ENCODE measurements at places on chromosomes 13 and 19.

DNA sequence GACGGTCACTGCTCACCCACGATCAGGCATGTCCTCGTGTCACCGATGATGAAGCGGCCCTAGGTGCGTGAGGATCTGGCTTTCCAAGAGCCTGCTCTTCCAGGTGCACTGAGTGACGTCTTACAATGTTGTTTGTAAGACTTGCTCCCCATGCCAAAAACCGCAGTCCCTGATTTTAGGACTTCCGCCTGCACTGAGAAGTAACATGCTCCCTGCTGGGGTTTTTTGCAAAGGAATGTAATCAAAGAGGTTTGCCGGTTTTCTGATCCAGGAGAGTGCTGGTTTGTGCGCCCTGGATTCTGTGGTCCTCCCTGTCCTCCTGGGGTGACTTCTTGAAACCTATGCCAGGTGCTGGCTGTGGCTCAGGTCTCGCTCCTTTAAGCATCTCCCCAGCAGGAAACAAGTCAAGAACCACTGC, 38.8 kb downstream of the MYO9B start:
- DNase-seq = no peak

GRCh38 chr13:97000295-97000925, 6.1 kb upstream of the OXGR1 start:
- no peak for DNase-seq

DNA sequence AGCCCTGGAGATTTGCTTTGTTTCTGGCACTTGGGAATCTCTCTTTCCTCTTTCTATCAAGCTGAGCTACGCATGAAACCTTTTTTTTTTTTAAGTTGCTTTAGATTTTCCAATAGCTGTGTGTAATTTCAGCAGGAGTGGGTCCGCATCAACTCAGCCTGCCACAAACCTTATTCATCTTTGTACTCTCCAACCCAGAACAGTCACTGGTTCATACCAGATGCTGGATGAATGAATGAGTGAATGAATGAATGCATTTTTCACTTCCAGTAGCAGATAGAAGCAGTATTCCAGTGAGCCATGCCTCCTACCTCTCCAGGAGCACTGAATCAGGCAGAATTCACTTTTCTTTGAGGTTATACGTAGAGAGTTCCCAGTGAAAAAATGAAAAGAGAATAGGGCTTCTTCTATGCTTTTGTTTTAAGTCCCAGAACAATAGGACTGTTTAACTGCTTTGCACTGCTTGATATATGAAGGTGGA, 221.1 kb downstream of the TM9SF2 start:
- no peak for DNase-seq

DNA sequence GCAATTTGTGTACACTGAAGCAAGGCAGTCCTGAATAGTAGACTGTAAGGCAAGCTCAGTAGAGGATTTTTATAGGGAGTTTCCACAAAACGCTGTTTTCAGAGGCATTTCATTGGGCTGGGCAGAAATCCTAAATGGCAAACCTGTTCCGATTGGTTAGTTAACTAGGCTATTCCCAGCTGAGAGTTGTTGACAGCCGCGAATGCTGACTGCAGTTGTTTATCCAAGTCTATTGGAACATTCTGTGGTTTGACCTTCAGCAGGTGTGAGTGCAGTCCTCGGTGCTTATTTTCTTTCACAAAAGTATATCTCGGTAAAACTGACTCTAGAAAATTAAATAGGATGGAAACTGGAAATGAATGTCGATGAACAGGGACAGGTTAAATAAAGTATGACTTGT, 45.4 kb downstream of the TPT1 start:
- no peak for DNase-seq

DNA sequence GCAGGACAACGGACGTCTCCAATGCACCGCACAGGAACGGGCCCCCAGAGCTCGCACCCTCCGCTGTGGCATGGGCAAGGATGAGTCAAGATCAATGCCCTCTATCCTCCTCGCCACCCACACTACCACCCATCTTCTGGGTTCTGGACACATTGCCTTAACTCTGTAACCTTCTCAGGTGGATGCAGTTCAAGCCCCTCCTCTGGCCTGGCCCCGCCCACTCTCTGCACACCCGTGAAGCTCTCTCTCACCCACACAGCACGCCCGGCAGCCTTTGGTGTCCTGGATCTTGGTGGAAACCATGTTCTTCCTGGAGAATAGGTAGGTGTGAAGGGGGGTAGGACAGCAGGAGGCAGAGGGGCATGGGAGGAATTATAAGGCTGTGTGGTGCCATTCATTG, 20.7 kb downstream of the MAP4K1 start:
- no peak for DNase-seq

GRCh38 chr13:44969551-44970484, 19.5 kb downstream of the NUFIP1 start:
- no peak for DNase-seq

DNA sequence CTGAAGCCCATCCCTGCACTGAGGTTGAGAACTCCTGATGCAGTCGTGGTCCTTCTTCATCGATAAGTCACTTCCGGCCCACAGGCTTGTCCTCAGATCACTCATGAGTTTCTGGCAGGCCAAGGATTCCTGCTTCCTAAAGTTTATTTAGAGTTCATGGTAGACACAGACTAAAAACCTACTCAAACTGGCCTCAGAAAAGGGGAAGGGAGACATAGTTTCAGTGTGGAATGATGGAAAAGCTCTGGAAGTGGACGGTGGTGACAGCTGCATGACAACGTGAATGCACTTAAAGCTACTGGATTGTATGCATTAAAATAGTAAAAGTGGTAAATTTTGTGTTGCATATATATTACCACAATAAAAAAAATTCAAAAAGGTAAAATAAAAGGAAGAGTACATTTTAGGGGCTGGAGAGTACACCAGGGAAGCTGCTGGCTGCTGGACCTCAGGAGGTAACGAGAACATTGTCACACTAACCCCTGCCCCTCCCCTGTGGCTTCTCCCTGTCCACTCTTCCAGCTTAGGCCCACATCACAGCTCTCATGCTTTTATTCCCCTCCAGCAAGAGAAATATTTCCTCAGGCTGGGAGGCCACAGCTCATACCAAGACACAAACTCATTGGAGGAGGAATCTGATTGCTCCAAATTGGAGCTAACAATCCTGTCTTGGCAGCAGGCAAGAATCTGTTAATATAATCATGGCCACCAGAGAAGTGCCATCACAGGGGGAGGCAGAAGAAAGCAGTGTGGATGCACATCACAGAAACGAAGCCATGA, 741.0 kb downstream of the UQCRFS1 start:
- no peak for DNase-seq

GRCh38 chr19:41186971-41187883, 5.8 kb upstream of the CYP2S1 start:
- DNase-seq = no peak

DNA sequence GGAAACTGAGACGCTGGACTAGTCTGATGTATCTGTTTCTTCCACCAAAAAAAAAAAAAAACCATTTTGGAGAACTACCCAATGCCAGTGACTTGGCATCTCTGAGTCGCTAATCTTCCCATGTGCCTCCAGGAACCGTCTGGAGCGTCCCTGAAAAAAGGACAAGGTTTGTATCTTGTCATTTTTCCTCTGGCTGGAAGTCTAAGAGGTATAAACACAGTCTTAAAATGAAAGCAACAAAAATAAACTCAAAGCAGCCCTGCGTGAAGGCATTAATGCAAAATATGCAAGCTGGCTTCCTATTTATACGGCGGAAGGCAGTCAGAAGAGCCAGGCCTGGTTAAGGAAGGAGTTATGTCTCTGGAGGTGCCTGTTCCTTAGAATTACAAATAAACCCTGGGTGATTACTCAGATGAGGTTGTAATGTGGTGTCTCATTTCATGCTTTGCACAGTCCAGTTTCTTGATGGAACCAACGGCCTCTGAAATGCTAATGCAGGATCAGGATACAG, 20.3 kb downstream of the ACTN4 start:
- DNase-seq = no peak

GRCh38 chr13:106100171-106100919, 435.1 kb downstream of the EFNB2 start:
- peak; percentile 38 for DNase-seq

DNA sequence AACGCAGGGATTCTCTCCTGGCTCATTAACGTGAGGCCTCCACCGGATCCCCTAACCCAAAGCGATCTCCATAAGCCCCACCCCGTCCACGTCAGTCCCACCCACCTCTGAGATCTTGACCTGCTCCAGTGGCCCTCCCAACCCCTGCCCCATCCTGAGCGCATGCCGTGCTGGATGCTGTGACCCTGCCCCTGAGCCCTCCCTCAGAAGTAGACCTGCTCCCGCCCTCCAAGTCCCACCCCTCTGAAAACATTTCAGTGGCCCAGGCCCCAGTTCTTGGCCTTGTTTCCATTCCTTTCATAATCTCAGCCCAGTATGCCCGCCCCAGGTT, 19.9 kb downstream of the LMTK3 start:
- no peak for DNase-seq

- no peak for DNase-seq
These were observed 16.2 kb downstream of the LMTK3 start for GRCh38 chr19:48495396-48495795.

DNA sequence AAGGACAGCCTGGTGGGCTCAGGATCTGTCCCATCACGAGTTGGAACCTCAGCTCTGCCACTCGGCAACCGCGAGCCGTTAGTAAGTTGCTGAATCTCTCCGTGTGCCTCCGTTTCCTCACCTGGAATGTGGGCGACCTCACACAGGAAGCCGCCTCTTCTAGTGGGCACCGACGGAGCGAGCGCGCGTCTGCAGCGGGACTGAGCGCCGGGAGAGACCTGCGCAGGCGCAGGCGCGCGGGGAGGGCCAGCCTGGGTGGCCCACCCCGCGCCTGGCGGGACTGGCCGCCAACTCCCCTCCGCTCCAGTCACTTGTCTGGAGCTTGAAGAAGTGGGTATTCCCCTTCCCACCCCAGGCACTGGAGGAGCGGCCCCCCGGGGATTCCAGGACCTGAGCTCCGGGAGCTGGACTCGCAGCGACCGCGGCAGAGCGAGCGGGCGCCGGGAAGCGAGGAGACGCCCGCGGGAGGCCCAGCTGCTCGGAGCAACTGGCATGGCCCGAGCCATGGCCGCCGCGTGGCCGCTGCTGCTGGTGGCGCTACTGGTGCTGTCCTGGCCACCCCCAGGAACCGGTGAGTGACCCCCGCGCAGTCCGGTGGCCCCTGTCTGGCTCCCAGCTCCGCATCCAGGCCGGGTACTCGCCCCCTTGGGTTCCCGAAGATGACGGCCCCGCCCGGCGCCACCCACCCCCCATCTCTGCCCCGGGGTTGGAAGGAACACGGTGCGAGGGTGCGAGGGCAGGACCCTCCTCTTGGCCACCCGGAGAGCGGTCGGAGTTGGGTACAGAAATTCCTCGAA, at the start of gene PVR:
Gene PVR, plus strand, starts transcription at position 306 of the 797 bp plus-strand sequence. Its CDS starts 187 bp downstream, at position 493.
- peak; percentile 79 for DNase-seq

DNA sequence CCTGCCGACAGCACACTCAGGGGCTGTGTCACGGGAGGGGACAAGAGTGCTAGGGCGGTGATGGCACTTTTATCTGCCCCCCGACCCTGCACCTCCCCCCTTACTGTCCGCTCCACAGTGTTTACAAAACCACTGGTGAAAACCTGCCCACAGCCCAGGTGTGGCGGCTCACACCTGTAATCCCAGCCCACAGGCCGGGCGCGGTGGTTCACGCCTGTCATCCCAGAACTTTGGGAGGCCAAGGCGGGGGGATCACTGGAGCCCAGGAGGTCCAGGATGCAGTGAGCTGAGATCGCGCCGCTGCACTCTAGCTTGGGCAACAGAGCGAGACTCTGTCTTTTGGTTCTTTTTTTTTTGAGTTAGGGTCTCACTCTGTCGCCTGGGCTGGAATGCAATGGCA, 11.8 kb downstream of the LINGO3 start:
- DNase-seq = no peak

DNA sequence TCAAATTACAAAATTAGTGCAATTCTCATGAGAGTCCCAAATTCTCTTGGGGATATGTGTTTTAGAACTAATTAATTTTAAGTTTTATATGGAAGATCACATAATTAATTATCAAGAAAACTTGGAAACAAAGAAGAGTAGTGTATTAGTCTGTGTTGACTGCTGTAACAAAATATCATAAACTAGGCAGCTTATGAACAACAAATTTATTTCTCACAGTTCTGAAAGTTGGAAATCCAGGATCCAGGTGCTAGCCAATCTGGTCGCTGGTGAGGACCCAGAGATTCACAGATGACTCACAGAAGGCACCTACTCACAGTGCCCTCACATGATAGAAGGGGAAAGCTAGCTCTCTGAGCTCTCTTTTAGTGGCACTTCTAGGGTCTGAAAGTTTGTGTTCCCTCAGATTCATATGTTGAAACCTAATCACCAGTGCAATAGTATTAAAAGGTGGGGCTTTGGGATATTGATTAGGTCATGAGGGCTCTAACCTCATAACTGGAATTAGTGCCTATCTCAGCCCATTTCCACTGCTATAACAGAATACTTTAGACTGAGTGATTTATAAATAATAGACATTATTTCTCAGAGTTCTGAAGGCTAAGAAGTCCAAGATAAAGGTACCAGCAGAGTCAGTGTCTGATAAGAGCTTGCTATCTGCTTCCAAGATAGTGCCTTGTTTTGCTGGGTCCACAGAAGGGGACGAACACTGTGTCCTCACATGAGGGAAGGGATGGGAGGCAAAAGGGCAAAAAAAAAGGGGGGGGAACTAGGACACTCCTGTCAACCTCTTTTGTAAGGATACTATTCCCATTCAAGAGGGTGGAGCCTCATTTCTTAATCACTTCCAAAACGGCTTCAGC, 1.5 kb upstream of the ARGLU1 start:
- no peak for DNase-seq

DNA sequence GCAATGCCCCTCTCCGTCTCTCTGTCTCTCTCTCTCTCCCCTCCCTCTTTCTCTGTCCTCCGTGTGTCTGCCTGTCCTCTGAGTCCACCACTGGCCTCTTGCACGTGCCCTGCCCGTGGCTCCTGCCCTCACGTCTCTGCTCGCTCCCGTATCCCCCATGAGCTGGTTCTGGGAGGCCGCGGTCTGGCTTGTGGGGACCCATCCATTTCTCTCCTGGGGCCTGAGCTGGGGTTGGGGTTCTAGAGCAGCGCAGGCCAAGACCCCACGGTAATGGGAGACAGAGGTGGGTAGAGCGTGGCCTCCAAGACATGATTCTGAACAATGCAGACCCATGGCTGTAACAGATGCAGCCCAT, 19.0 kb downstream of the C2CD4C start:
- DNase-seq = no peak

DNA sequence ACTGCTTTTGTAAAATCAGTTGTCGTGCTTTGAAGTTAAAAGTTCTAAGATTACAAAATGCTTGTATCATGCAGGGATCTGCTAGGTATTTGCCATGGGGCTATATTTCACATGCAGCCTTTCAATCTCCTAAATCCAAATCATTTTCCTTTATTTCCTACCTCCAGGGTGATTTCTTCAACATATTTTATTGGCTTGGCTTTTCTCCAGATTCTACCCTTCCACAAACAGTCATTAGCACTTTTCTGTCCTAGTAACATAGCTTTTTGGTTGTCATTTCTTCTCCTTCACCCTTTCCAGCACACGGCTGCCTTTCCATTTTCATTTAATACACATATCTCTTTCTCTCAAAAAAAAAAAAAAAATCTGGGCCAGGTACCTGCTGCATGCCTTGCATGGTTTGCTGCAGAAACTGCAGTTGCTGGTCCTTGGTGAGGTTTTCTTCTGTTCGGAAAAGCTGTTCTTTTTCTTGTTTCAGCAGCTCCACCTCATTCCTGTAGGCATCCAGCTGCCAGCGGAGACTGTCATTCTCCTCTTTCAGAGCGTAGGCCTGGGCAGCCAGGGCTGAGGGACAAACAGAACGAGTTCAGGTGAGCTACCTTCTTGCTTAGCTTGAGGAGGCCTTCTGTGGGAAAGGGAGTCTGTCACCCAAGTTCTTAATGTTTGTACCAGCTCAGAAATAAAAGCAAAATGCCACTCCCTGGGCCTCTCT, 274.7 kb downstream of the DNAJC15 start:
- no peak for DNase-seq
